Cerebellar nuclear complex (tissue), 1 donor: ENCODE measurements at places on chromosomes 13 and 19.

DNA sequence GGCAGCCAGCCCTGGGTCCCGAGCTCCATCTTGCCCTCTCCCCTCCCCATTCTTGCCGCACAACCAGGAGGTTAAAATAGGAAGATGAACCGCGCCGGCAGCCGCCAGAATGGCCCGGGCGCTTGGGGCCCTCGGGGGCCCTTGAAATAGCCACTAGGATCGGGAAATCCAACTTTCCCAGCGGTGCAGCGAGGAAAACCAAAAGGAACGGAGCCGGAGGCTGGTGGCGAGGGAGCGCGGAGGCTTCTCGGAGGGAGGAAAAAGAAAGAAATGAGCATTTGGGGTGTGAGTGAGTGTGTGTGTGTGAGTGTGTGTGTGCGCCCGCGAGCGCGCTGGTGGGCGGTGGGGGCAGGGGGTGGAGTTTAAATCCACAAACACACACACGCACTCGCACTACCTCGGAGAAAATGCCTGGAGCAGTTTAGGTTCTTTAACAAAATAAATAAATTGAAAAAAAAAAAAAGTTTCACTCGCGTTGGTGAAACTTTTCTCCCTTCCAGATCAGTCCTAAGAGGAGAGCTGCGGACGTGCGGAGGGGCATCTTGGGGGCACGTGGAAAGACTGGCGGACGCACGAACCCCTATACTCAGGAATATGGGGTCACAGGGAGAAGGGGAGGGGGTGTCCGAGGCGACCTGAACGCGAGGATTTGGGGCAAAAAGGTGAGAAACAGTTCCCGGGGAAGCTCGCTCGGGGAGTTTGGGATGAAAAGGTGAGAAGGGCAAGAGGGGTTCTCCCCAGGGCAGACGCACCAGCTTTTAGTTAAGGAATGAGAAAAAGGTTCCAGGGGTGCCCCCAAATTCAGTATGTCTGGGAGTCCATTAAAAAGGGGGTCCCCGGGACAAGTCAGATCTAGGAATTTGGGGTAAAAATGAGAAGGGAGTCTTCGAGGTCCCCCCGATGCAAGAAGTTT, 1.3 kb downstream of the RFX2 start:
- no peak for DNase-seq

DNA sequence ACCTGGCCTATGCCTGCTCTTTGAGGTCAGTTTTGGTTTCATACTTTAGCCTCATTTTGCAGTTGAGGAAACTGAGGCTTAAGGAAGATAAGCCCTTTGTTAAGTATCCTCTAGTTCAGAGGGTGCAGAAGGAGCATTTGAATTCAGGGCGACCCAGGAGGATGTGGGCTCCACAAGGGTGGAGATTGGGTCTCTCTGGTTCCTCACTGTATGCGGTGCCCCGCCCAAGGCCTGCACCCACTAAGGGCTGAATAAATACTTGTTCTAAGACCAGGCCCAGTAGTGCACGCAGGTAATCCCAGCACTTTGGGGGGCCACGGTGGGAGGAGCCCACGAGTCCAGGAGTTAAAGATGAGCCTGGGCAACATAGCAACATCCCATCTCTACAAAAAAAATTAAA, 768 bp upstream of the SLC44A2 start:
- no peak for DNase-seq

GRCh38 chr13:60150538-60150937, 13.2 kb downstream of the DIAPH3 start:
- DNase-seq = no peak

GRCh38 chr19:19470579-19470978, 44.8 kb downstream of the TSSK6 start:
- DNase-seq = no peak

DNA sequence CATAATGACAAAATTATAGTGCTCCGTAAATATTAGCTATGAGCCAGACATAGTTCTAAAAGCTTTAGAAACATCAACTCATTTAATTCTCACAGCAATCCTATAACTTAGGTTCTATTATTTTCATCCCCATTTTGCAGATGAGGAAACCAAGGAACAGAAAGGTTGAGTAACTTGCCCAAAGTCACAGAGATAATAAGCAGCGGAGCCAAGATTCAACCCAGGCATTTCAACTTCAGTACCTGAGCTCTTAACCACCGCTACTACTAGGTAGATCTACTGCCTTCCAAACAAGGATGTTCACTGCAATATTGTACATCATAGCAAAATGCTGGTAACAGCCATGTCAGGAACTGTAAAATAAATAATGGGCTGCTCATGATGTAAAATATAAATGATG, 39.9 kb downstream of the ELF1 start:
- DNase-seq = no peak

- DNase-seq = no peak
Observed at GRCh38 chr13:35804901-35805300, 326.3 kb downstream of the DCLK1 start.

GRCh38 chr13:33153421-33154404, 131.8 kb downstream of the STARD13 start:
- DNase-seq = no peak

DNA sequence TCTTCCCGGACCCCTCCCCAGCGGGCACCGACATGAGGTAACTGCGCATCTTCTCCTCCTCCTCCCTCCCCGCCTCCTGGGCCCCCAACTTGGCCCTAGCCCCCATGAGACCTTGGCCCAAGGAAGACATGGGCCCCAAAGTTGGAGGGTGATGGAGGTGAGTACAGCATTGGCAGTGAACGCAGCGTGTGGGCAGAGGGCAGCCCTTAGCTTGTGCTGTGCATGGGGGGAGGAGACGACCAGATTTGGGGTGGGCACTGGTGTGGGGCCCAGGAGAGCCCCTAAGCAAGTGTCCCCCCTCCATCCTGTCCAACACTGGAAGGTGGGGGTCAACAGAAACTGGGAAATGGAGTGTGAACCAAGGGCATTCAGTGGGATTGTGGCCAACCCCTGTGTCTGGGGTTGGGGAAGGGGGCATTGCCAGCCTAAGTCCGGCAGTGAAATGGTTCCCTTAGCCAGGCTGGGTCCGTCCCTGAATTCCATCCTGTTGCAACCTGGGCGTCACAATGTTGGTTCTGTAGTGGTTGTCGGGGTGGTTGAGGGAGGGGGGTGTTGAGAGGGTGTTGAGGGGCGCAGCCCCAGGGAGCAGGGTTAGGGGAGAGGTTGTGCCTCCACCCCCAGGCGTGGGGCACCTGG, 23.5 kb downstream of the NUMBL start:
- DNase-seq = no peak

- no peak for DNase-seq
Observed at GRCh38 chr13:100439247-100439970, 149.2 kb downstream of the GGACT start.

GRCh38 chr19:13441810-13442512, 64.3 kb downstream of the CACNA1A start:
- peak; percentile 78 for DNase-seq

GRCh38 chr19:45071969-45072790, 4.1 kb downstream of the ZNF296 start:
- no peak for DNase-seq

- DNase-seq = no peak
Observed at GRCh38 chr19:55552620-55553019, 7.3 kb upstream of the SBK3 start.

- no peak for DNase-seq
Observed at GRCh38 chr19:48444936-48445200, 915 bp upstream of the GRWD1 start.

DNA sequence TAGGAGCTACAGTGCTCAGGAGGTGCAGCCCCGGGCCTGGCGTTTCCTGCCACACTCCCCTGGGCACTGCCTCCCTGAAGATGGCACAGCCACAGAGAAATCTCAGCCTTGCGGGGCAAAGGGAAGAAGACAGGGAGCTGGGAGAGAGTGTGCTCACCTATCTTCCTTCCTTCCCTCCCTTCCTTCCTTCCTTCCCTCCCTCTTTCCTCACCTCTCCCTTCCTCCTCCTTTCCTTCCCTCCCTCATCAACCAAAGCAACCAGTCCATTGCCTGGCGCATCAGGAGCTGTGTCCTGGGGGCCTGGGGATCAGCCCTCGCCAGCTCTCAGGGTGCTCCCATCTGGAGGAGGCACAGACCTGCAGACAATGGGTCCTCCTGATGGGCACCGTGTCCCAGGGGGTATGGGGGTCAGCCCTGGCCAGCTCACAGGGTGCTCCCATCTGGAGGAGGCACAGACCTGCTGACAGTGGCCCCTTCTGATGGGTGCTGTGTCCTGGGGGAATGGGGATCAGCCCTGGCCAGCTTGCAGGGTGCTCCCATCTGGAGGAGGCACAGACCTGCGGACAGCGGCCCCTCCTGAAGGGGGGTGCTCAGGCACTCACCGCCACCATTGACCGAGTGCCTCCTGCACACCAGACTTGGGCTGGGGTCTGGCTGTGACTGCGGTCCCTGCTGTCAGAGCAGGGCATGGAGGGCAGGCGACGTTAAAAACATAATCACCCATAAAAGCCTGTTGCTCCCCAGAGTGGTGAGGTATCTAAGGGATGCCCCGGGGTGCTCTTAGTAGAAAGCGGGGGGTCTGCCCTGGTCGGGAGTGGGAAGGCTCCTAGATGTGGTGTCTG, 120.2 kb downstream of the URI1 start:
- DNase-seq = no peak

GRCh38 chr19:45153339-45154063, 7.3 kb downstream of the NKPD1 start:
- DNase-seq = no peak

GRCh38 chr19:11295665-11296245, at the start of gene TSPAN16:
TSPAN16 (plus strand) TSS chr19:11296160; CDS start chr19:11296298, 138 bp downstream.
- DNase-seq = no peak

- DNase-seq = no peak
Observed at GRCh38 chr13:112065867-112066623, 904 bp upstream of the SOX1 start.

DNA sequence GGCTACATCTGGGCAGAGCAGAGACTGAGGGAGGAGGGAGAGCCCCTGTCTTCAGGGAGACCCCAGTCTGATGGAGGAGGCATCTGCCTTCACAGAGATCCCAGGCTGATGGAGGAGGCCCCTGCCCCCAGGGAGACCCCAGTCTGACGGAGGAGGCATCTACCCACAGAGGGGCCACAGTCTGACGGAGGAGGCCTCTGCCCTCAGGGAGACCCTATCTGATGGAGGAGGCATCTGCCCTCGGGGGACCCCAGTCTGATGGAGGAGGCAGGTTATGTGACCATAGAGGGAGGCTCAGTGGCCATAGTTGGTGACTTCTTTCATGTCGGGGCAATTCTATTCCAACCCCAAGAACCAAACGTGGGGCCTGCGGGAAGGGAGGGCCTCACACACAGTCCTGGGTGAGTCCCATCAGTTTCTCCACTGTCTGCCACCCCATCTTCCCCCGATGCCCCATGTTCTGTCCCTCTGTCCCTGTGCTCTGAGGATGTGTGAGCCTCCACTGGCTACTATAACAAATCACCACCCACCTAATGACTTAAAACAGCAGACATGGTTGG, 14.3 kb downstream of the MISP start:
- DNase-seq = no peak

DNA sequence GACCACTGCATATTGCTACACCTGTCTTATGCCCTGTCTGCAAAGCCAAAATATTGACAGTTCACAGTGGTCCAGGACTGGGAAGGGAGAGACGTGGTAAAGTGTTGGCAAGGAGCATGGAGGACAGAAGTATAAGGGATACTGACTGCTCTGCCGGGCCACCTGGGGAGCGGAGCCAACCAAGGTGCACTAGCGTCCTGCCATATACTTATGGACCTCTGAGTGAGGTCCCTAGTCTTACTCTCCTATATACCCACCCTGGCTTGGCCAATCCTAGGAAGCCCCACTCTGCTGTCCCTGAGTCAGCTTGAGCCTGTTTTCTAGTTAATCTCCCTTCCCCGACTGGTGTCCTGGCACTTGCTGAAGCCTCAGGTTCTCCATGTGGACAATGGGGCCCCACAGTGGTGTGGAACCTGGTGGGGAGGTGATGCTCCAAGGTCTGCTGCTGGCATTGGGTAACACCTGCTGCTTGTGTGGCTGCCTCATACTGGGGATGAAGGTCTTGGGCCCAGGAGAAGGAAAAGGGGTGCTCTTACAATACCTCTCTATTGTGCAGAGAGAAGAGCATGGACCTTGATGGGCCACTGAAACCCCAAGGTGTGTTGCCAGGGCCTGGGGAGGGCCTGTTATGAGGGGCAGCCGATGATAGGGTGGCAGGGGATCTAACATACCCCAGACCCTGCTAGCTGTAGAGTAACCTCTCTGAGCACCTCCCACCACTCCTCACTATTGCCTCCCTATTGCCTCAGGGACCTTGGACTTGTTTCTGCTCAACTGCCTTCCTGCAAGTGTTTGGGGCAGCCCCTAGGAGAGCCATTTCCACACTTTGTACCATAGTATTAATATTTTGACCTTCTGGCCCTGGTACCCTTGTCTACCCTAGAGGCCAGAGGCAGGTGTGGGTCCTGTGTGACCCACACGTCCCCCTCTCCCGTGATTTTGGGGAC, 6.7 kb upstream of the TRIM28 start:
- no peak for DNase-seq

- DNase-seq = no peak
Observed at GRCh38 chr13:27919934-27920676, at the start of gene PDX1. PDX1 (plus strand) TSS chr13:27920000; CDS start chr13:27920139, 139 bp downstream.

- DNase-seq = no peak
Observed at GRCh38 chr19:45600340-45600885, 1.6 kb downstream of the GPR4 start.

DNA sequence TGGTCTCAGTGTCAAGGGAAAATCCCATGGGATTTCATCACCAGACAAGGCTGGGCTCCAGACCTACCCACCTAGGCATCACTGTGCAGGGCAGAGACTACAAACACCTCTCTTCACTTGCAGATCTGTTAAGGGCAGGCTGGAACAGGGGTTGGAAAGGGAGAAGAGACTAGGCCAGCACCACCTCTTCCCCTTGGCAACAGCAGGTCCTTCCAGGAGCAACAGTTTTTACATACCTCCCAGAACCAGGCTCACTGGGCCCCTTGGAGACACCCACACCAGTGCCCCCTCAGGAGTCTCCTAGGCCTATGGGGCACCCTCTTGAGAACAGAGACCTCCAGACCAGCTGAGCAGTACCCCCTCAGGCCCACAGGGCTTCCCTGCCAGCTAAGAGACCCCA, 2.5 kb upstream of the UBE2M start:
- DNase-seq = no peak

DNA sequence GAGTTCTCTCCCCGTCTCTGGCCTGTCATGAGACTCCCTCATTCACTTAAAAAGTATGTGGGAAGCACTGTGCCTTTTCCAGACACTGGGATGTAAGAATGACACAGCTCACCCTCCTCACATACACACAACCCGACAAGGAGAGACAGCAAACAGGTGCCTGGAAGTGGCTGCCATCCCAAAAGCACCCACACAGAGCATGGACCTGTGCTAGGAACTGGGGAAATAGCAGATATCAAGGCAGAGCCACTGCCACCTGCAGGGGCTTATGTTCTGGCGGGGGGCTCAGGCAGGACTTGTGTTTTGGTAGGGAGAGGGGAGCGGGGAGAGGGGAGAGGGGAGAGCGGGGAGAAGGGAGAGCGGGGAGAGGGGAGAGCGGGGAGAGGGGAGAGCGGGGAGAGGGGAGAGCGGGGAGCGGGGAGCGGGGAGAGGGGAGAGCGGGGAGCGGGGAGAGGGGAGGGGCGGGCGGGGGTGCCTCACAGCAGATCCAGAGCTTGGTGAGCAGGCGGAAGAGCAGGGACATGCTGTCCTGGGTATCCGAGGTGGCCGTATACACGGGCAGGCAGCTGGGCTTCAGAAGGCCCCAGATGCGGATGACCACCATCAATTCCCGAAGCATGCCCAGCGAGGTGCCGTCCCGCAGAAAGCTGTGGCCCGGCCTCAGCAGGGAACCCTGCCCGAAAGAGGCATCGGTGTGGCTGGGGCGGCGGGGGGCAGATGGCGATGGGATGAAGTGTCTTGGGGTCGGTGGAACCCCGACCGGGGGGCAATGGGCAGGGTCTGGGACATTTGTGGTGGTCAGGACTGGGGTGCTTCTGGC, 12.2 kb downstream of the CFD start:
- no peak for DNase-seq
